ENCODE measurements at places on chromosomes 16 and 17.

GRCh38 chr17:75684249-75684648 is 17.1 kb downstream of the SAP30BP start:
- DNase-seq = no peak

DNA sequence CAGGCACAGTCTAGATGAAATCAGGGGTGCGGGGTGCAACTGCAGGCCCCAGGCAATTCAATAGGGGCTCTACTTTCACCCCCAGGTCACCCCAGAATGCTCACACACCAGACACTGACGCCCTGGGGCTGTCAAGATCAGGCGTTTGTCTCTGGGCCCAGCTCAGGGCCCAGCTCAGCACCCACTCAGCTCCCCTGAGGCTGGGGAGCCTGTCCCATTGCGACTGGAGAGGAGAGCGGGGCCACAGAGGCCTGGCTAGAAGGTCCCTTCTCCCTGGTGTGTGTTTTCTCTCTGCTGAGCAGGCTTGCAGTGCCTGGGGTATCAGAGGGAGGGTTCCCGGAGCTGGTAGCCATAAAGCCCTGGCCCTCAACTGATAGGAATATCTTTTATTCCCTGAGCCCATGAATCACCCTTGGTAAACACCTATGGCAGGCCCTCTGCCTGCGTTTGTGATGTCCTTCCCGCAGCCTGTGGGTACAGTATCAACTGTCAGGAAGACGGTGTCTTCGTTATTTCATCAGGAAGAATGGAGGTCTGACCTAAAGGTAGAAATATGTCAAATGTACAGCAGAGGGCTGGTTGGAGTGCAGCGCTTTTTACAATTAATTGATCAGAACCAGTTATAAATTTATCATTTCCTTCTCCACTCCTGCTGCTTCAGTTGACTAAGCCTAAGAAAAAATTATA is 1.6 kb downstream of the HBA1 start:
- no peak for DNase-seq

DNA sequence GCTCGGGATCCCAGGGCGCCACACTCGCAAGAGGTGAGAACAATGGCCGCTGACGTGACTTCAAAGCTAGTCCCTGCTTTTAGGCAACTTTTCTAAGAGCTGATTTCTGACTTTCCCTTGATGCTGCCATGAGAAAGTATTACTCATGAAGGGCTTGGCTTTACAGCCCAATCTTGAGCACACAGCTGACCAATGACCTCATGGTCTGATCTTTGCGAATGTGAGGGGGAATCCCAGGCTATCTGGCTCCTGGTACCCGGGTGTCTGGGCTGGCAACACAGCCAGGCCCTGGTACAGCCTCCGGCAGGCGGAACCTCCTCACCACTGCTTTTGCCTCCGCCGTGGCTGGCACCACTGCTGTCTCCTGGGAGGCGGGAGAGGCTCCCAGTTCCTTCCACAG is 17.5 kb downstream of the NDUFAF8 start:
- DNase-seq = no peak

GRCh38 chr16:6641091-6641490 is 691.6 kb upstream of the RBFOX1 start:
- DNase-seq = no peak

Measured in type B pancreatic cell (in vitro differentiated cells).